ENCODE measurements at places on chromosomes 13 and 19.
A peak's percentile ranks its signal among the peaks of the same experiment; 100 is the strongest.

DNA sequence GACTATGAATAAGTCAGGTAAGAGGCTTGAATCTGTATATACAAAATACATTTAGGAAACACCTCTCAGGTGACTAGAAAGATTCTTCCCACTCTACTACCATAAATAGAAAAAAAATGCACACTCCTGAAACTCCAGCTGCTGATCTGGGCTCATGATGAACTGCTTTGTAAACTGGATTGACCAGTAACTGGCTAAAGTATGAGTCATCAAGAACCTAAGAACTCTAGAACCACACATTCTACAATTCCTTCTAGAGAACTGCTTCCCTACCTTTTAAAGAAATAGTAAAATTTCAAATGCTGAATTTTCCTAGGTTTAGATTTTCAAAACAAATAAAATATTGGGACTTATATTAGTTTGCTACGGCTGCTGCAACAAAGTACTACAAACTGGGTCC, 55.2 kb downstream of the ELF1 start:
- no peak for DNase-seq

DNA sequence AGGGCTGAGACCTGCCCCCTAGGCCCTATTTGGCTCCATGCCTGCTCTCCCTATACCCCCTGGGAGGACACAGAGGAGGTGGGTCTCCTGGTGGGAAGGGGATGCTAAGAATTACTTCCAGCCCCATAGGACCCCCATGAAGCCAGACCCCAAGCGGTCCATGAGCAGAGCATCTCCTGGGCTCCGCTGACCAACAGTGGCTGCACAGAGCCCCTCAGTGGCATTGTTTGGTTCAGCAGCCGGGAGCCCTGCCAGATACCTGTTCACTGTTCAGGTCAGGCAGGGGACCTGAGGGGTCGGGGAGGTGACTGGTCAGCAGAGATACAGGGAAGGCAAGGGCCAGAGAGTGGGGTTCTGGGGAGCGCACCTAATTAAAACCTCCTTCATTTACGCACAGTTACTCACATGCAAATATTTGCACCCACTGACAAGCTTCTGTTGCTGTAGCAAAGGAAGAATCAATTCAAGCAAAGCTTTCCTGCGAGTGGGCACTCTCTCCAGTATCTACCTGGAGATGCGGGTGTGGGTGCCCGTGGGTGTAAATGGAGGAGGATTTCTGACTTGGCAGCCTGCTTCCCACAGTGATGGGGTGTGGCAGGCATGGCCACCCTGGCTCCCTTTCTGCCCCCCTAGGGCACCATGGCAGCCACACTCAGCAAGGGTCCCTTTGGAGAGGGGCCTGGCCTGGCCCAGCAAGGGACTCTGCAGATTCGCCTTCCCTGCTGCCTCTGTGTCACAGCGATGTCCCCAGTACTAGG, 83.5 kb downstream of the CHST8 start:
- no peak for DNase-seq

DNA sequence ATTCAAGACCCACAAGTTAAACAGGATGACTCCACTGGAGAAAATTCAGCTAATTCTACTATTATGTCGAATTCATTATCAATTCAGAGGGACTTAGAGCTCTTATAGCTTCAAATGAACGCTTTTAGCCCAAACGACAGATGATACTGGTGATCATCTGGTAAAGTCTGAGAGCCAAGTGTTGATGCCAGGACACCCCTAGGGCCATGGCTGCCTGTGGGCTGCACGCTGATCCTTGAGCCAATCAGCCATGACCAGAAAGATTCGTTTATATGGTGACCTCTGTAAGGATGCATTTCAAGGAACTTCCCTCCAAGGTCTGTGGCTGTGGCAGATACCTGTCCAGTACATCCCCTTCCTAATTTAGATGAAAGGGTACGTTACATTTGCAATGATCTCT, 10.9 kb downstream of the MEDAG start:
- no peak for DNase-seq

DNA sequence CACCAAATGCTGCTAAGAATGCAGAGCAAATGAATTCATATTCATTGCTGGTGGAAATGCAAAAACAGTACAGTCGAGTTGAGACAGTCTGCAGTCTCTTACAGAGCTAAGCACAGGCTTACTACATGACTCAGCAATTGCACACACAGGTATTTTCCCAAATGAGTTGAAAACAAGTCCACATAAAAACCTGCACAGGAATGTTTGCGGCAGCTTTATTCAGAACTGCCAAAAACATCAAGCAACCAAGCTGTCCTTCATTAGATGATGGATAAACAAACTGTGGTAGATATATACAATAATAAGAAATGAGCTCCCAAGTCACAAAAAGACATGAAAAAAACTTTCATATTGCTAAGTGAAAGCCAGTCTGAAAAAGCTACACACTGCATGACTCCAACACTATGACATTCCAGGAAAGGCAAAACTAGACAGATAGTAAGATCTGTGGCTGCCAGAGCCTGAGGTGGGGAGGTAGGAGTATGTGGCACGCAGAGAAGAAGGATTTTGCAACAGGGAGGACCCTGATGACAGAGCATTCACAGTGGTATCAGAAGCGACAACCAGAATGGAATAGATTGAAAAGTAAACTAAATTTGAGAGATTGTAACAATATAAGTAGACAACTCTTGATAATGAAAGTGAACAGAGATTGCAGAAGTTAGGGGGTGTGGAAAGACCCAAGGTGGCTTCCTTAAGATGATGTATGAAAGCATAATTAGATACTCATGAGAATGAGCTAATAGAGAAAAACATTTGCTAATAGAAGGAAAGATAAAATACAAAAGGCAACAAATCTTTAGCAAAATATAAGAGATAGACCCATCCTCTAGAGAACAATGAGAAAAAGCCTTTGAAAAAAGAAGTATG, 52.7 kb downstream of the TSC22D1 start:
- DNase-seq = no peak

GRCh38 chr13:31037874-31038500, 105.5 kb downstream of the TEX26 start:
- DNase-seq = no peak

DNA sequence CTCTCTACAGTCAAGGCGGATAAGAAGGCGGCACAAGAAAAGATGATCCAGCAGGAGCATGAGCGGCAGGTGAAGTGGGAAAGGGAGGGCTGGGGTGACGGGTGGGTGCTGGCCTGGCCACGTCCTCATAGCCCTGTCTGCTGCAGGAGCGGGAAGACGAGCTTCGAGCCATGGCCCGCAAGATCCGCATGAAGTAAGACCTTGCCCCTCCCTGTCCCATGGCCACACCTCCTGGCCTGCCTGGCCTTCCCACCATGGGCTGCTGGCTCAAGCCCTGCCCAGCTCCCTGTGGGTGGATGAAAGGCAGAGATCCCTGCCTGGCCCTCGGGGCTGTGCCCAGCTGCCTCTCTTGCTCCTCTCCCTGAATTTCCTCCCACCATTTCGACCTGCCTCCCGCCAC, 7.2 kb downstream of the ZNF296 start:
- no peak for DNase-seq

GRCh38 chr13:72886272-72887067, 104.5 kb downstream of the PIBF1 start:
- DNase-seq = no peak

DNA sequence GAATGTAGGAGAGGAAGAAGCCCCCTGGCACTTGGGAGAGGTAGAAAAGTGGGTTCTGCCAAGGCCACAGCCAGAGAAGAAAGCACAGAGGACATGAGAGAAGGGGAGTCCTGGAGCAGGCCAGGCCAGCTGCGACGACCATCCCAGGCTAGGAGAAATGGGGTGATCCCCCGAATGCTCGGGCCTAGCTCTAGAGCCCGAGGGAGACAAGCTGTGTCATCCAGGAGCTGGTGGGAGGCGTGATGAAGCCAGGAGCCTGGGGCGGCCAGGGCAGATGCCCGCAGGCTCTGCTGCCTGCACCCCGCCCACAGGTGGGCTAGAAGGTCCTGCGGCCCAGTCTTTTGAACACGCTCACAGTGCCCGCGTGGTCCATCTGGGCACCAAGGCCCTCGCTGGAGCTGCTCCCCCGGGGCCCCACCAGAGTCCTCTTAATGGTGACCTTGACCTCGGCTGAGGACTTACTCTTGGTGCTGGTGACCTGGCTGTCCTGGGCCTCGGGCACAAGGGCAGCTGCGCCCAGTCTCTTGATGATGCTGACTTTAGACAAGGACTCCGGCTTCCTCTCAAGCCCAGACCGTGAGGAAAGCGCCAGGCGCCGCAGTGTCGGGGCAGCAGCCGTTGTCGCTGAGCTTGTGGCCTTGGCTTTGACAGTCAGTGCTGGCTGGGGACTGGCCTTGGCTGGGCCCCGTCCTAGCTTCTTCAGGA, 26.5 kb downstream of the C19orf47 start:
- no peak for DNase-seq

DNA sequence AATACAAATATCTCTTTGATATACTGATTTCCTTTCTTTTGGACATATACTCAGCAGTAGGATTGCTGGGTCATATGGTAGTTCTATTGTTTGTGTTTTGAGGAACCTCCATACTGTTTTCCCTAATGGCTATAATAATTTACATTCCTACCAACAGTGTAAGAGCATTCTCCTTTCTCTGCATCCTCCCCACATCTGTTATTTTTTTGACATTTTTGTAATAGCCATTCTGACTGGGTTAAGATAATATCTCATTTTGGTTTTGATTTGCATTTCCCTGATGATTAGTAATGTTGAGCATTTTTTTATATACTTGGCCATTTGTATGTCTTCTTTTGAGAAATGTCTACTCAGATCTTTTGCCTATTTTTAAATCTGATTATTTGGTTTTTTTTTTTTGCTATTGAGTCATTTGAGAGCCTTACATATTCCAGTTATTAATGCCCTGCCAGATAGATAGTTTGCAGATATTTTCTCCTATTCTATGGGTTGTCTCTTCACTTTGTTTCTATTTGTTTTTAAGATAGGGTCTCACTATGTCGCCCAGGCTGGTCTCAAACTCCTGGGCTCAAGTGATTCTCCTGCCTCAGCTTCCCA, 95.7 kb downstream of the FNDC3A start:
- DNase-seq = no peak

- DNase-seq = no peak
These were observed 5.8 kb downstream of the MLLT1 start for GRCh38 chr19:6273701-6274601.

GRCh38 chr19:18520848-18521691, 800 bp downstream of the ELL start:
- DNase-seq = peak; percentile 38

Measured in activated naive CD8-positive, alpha-beta T cell treated with anti-CD3 and anti-CD28 coated beads for 36 hours (primary cell).